ENCODE measurements at places on chromosomes 4 and X.

DNA sequence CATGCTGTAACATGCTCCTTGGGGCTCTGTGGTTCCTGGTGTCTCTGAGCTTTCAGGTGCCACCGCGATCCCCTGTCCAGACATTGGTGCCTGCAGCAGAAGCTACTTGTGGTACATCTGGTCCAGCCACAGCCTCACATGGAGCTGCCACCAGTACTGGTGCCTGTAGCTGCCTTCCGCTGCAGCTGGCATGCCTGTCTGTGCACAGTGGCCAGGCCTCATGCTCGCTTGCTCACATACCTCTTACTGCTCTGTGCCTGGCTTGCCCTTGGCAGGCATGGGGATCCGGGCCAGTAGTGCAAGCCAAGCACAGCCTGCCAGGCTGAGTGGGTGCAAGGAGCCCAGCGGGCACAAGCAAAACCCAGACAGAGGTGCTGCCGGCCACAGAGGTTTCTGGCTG is 618.6 kb downstream of the DMD start:
- no peak for DNase-seq

GRCh38 chr4:66585767-66586166 is 915.5 kb upstream of the EPHA5 start:
- DNase-seq = no peak

DNA sequence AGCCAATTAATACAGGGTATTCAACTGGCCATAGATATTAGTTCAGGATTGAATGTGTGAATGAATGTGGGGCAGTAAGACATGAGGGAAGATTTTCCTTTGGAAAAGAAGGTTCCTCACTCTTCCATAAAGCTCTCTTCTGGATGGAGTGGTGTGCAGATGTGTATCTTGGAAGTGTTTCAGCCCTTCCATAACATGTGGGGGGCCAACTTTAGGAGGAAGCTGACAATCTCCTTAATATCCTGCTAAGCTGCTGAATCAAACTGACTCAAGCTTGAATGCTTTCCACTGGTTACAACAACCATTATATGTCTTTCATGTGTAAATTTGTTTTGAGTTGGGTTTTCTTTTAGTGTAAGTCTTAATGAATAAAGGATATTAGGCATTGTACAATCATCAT is 40.3 kb downstream of the FANCB start:
- no peak for DNase-seq

DNA sequence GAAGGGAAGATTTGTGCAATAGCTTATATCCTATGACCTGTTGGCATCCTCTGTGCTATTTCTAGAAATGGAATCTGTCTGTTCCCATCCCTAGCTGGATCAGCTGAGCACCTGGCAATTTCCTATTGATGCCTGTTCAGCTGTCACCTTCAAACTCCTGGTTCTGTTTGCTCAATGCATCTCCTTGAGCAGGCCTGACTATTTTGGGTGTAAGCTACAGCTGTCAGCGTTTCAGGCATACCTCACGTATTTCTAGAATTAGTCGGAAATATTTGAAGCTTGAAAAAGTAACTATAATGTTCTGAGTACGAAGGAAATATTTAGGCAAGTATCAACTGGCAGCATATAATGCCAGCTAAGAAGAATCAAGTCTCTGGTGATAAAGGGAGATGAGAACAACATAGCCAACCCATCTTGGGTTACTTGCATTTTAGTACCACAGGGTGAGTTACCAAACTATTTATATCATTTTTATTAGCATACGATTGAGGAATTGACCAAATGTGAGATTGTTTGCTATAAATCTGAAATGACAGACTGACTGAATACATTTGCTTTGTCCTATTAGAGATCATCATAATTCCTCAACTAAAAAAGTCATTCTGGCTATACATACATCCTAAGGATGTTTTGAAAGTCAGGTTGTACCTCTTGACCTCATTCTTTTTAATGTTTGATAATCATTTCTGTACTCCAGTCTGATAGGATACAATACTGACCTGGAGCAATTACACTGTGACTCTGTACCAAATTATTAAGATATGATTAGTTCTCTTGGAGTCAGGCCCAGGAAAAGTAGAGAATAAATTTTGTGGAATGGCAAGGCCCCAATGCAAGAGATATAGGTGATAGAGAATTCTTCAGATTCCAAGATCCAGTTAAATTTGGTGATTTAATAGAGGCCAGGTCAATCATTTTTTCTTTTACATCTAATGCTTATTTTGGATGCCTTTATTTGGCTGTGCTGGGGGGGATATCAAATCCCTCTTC is 36.4 kb upstream of the PLAC1 start:
- no peak for DNase-seq

DNA sequence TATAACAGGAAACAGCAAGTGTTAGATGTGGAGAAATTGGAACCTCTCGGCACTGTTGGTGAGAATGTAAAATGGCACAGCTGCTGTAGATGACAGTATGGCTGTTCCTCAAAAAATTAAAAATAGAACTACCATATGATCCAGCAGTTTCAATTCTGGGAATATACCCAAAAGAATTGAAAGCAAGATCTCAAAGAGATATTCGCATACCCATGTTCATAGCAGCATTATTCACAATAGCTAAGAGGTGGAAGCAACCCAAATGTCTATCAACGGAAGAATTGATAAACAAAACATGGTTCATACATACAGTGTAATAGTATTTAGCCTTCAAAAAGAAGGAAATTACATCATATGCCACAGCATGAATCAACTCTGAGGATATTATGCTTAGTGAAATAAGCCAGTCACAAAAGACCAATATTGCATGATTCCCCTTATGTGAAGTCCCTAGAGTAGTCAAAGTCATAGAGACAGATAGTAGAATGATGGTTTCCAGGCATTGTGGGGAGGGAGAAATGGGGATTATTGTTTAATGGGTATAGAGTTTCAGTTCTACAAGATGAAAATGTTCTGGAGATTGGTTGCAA is 467.7 kb downstream of the IDS start:
- no peak for DNase-seq

DNA sequence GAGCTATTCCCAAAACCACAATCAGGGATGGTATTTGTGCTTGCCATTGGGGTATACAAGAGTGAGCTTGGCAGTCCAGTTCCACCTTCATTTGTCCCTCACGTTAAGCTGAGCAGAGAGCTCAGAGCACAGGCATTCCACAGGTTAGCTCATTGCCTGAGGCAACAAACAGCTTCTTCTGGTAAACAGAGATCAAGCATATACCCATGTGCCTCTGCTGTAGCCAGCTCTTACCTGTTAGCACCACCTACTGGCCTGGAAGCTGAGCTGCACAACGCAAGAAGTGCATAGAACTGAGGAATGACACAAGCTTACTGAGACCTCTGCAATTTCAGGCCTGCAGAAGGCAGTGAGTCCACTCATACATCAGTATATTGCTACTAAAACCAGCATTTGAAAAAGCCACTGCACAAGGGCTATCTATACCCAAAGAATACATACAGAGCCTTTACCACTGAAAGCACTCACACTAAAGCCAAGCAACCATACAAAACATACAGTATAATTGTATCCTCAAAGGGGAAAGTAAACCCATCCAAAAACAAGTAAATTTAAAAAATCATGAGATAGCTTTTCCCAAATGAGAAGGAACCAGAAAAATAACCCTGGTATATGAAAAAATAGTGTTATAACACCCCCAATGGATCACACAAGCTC is 258.3 kb upstream of the GABRA2 start:
- DNase-seq = no peak

- DNase-seq = no peak
Measured at GRCh38 chr4:186487726-186488125, 67.6 kb downstream of the MTNR1A start.
